Heart left ventricle (tissue), 16 donors: ENCODE measurements at places on chromosomes 3 and 15. TPM values are rescaled to one million over a fixed set of nuclear protein-coding genes. Genes with fewer than 3 reads are reported as not detected.
A peak's percentile ranks its signal among the peaks of the same experiment; 100 is the strongest.

DNA sequence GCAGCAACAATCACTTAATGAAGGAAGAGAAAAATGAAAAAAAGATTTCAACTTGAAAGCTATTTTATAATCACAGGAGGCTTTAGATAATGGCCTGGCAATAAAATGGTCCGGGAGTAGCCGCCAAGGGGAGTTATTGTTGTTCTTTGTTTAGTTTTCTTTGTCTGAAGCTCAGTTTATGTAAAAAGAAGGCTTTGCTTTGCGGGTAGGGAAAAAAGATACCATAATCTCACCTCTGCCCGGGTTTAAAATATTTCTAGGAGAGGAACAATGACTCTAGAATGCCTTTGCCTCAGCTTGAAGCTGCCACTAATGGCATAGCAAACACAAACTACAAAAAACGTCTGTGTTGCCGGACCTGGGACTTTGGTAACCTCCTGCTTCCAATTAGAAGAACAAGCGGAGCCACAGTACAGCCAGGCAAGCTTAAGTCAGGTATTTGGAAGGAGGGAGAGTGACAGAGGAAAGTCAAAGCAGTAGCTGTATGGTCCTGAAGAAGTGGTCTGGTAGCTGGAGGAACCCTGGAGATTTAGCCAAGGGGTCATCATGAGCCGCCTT is 764.5 kb downstream of the TUSC7 start:
- H3K4me1 ChIP-seq: no peaks in the 10 kb centered on the region
- no peaks in the 10 kb centered on the region for H3K36me3 ChIP-seq
- H3K27me3 ChIP-seq: no peaks in the 10 kb centered on the region
- no peak for DNase-seq
- H3K27ac ChIP-seq: no peak overlapping the region

GRCh38 chr3:58627941-58628340 is 38.6 kb downstream of the FAM3D start:
- H3K36me3 ChIP-seq: no peaks in the 10 kb centered on the region
- peak overlapping the region; percentile 85 for H3K27ac ChIP-seq
- no peaks in the 10 kb centered on the region for H3K27me3 ChIP-seq
- no peak overlapping the region for H3K4me3 ChIP-seq
- peaks cover 51% of the 10 kb centered on the region for H3K4me1 ChIP-seq

DNA sequence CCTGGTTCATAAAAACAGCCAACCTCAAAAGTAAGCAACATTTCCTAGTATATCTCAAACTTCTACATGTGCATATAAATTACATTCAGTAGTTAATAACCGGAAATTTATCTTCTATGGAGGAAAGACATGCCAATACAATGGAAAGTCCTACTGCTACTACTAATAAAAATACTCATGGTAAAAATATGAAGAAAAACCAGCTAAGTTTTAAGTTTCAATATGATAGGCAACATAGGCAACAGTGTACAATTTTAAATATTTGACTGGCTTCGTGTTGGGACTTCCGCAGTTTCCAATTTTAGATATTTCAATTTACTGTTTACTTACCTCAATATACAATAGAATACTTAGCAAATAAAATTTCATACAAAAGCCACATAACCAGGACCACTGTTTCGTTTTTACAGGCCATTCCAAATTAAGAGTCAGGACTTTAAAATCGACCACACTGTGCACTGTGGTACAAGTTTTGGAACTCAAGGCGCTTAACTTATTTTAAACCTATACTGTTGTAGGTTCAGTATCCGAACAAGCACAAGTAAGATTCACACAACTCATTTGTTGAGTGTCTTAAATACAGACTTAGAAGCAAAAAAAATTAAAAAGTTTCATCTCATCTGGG is 2.9 kb downstream of the NAA50 start:
- H3K36me3 ChIP-seq: no peaks in the 10 kb centered on the region
- DNase-seq: no peak
- H3K27me3 ChIP-seq: no peaks in the 10 kb centered on the region
- no peak overlapping the region for H3K4me3 ChIP-seq
- no peak overlapping the region for H3K27ac ChIP-seq
- peaks cover 60% of the 10 kb centered on the region for H3K4me1 ChIP-seq

Gene LTK
- 1.6 TPM for total RNA-seq

GRCh38 chr3:78004571-78004970 is 964.7 kb downstream of the ROBO2 start:
- DNase-seq: no peak
- no peaks in the 10 kb centered on the region for H3K36me3 ChIP-seq
- H3K4me1 ChIP-seq: no peaks in the 10 kb centered on the region
- no peak overlapping the region for H3K27ac ChIP-seq
- H3K27me3 ChIP-seq: no peaks in the 10 kb centered on the region

DNA sequence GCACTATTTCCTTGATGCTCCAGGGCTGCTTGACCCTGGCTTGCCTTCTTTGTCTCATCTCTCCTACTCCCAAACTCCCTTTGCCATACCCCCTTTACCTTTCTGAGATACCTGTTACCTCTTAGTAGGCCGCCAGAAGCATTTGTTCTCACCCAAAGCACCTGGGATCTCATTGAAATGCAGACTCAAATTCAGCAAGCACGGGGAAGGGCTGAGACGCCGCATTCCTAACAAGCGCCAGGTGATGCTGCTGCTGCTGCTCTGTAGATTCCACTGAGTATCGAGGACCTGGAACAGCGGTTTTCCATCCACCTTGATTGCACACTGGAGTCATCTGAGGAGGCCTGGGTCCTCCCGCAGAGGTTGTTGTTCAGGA is 91.8 kb downstream of the TMEM266 start:
- H3K27me3 ChIP-seq: peaks cover 5% of the 10 kb centered on the region
- no peaks in the 10 kb centered on the region for H3K36me3 ChIP-seq
- no peak for DNase-seq
- no peak overlapping the region for H3K4me3 ChIP-seq
- H3K27ac ChIP-seq: no peak overlapping the region
- H3K4me1 ChIP-seq: no peaks in the 10 kb centered on the region

Gene SLC22A14
- not detected for total RNA-seq

DNA sequence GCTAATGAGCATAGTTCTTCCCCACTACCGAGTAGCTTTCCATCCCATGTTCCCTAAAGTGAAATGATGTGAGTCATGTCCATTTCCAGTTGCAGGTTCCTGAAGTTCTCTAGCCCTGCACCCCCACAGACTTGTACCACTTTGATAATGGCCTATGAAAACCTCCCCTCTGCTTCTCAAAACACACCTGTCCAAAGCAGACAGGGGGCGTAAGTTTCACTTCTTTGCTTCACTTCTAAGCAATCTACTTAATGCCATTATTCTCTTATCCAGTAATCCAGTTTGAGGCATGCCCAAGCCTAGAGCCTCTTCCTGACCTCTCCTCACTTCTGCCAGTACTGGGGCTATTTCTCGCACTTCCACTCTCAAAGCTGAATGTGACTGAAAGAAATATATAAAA is 305.1 kb downstream of the IGSF11 start:
- no peak for DNase-seq
- H3K4me1 ChIP-seq: no peaks in the 10 kb centered on the region

- H3K27ac ChIP-seq: no peak overlapping the region
- H3K4me1 ChIP-seq: peaks cover 12% of the 10 kb centered on the region
- DNase-seq: no peak
- no peaks in the 10 kb centered on the region for H3K36me3 ChIP-seq
Observed at GRCh38 chr15:51162865-51163762, 68.4 kb upstream of the TNFAIP8L3 start.
